Activated CD8-positive, alpha-beta memory T cell treated with anti-CD3 and anti-CD28 coated beads for 48 hours (primary cell): ENCODE measurements at places on chromosomes 11 and 22.

GRCh38 chr11:97201743-97202612 is 812.2 kb downstream of the JRKL start:
- no peak for DNase-seq

- no peak for DNase-seq
These were observed 424.6 kb downstream of the BRD1 start for GRCh38 chr22:49403102-49403501.

DNA sequence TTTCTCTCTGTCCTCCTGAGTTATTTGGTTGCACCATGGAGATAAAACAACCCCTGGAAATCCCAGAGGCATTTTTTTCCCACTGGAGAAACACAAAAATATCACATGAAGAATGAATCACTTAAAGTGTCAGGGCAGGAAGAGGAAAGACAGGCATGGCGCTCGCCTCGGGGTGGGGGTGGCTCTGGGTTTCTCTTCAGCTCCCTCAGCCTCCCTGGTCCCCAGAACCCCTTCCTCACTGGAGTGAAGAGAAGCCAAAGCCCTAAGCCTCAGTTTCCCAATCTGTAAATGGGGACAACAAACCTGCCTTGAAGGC is 938 bp downstream of the SHISAL1 start:
- DNase-seq = no peak

DNA sequence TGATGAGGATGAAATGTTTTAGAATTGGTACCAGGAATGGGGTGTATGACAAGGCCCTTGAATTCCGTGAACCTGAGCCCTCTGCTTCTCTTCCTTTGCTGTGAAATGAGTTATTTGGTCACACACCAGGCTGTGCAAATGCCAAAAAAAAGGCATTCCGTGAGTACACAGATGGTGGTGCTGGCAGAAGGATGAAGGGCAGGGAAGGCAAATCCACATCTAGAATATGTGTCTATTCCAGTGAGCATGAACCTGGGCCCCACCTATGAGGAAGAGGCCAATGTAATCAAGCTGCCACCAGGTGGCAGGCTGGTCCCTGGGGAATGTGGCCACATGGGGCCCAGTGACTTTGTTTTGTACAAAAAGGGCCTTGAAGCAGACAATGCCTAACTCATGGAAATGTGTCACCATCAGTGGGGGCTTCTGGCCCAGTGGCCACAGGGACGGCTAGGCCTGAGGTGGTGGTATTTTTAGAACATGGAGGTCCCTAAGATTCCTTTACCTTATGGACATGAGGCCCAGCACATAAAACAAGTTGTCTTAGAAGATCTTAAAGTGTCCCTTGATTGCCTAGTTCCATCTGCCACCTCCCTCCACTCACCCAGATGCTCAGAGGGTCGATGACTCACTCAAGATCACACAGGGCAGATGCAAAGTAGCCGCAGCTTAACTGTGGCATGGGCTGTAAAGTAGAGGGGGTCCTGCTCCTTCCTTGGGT is 3.9 kb upstream of the RNF215 start:
- peak; percentile 52 for DNase-seq

DNA sequence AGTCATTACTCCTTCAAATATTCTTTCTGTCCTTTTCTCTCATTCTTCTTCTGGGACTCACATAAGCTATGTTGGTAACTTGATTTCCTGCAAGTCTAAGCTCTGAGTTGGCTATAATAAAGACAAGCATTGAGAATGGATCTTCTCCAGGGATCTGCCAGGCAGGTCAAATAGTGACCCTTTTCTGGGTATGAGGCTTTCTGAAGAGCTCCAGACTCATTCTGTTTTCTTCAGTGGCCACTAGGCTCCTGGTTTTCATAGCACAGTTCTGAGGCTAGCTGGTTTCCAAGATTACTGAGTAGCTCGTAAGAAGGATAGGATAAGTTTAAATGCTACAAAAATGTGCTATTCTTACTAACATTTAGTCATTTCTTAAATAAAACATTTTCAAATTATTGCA is 38.3 kb downstream of the TMPRSS5 start:
- no peak for DNase-seq

DNA sequence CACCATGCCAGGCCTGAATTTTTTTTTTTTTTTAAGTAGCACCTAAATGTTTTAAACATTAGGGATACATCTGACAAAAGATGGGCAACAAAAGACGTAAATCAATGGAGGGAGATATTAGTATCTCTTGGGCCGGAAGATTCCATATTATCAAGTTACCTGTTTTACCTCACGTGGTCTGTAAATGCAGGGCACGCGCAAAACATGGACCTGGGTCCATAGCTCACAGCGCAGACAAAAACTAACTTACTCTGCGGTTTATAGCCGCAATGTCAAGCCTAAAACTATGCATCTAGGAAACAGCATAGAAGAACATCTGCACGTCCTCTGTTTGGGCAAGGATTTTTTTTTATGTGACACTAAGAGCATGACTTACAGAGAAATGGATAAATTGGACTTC is 31.5 kb upstream of the PANX2 start:
- DNase-seq = no peak

- DNase-seq = no peak
These were observed 65.5 kb upstream of the SOX6 start for GRCh38 chr11:16421826-16422225.

DNA sequence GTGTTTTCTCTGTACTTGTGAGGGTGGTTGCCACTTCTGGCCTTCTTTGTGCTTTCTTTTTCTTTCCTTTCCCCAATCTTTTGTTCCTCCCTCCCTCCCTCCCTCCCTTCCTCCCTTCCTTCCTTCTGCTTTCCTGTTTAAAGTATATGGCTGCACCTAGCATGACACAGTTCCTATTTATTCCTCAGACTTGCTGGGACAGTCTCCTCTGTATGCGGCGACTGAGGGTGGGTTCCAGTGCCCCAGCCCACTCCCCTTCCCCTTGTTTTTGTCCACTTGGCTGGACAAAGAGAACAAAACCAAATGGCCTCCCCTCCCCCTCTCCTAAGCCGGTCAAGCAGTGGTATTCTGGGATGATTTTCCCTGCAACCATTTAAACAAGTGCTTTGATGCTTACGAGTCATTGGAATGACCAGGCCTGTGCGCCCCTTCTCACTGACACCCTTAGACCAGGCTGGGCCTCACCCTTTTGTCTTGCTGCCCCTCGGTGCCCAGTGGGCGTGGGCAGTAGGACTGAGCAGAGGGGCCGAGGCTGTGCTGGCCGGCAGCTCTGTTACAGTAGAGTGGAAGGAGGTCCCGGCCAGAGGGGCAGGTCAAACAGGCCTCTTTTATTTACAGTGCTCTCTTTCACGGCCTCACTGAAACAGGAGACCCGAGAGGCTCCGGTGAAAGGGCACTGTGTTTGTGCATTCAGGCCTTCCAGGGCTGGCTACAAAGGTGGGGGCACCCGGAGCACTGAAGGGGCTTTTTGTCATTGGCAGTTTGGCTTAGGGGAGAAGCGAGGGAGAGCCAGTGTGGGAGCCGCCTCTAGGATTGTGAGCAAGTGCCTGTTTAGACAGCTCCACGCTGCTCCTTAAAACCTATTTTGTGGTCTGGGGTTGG is 32.2 kb downstream of the ZBTB16 start:
- DNase-seq = no peak

DNA sequence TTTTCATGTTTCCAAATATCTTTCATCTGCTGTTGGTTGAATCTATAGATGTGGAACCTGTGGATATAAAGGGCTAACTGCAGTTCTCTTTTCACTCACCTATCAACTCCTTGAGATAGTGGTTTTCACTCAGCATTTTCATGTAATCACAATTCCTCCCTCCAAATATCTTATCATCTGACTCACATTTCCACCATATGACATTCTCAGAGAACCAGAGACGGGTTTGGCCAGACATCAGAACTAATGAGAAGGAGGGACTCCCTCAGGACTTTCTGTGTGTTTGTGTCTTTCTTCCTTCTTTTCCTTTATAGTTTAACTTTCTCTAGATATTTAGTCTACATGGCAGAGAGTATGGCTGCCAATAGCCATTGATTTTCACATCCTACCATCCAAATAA is 134.8 kb upstream of the DDI1 start:
- DNase-seq = no peak

GRCh38 chr11:20258376-20258895 is 98.2 kb upstream of the DBX1 start:
- DNase-seq = no peak

DNA sequence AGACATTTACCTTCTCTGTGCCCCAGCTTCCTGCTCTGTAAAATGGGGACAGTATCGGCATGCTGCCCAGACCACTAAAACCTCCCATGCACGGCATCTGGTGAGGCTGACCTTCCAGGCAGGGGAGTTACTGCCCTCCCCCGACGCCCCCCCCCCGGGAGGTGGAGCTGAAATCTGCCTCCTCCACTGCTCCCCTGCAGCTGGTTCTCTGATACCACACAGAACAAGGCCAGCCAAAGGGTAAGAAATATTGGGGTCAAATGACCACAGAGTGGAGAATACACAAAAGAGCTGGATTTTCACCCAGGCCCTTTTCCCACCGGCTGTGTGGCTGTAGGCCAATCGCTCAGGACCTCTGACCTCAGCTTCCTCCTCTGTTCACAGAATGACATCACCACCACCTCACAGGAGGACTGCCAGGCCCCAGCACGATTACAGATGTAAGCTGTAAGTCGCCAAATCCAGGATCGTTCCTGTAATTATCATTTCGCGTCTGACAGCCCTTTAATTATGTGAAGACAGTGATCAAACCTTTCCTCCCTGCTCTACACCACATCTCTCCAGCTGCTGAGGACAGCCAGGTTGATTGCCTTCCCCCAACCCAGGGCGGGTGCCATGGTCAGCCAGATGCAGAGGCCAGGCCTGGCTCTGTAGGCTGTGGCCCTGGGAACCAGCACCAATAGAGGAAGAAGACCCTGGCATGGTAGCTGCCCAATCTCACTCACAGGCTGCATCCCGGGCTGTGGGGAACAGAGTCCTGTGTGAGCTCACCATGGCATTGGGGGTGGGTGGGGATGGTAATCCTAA is 35.7 kb upstream of the KLHL35 start:
- DNase-seq = no peak

GRCh38 chr11:113681711-113682413 is 24.2 kb downstream of the TMPRSS5 start:
- no peak for DNase-seq

GRCh38 chr11:21896746-21897602 is 295.9 kb upstream of the ANO5 start:
- DNase-seq = no peak

- no peak for DNase-seq
These were observed 603 bp upstream of the ZFTA start for GRCh38 chr11:63769042-63769713.

DNA sequence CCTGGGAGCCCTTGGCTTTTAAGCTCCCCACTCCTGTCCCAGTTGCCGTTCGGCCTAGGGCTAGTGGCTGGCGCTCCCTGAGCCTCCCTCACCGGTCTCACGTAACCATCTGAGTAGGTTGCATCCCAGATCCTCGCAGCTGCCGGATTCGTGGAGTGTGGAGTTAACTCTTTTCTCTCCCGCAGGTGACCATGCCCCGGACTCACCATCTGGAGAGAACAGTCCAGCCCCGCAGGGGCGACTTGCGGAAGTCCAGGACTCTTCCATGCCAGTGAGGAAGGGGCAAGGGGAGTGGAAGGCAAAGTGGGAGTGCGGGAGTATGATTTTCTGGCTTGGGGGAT is 902 bp downstream of the MUS81 start:
- DNase-seq = no peak

DNA sequence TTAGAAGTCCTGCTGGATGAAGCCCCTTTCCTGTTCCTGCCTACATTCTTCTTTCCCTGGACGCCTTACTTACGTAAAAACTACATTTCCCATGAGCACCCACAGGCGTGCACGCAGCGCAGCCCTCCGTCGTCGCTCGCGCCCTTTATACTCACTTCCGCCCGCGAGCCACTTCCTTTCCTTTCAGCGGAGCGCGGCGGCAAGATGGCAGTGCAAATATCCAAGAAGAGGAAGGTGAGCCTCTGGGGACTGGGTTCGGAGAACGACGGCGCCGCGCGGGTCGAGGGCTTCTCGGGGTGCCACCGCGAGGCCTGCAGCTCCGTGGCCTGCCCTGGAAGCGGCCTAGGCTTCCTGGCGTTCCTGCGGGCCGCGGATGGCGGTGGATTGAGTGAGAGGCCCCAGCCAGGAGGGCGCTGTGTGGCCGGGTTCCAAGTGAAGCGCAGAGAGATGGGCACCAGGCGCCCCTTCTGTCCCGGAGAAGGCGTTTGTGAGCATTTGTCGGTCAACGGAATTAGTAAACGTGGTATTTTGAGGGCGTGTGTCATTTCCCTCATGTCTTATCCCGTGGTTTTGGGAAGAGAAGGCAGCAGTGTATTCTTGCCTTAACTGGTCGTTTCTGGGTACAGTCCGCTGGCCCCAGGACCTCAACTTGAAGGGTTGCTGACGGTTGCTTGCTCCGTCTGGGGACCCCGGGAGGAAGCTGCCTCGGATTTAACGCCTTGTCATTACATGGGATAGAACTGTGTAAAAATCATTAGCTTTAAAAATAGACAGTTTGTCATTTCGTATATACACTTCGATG is at the start of gene RPS3:
Gene RPS3, plus strand, starts transcription at position 175 of the 802 bp plus-strand sequence. Its CDS starts 30 bp downstream, at position 205.
- peak; percentile 80 for DNase-seq

GRCh38 chr11:114478001-114478410 is 38.7 kb downstream of the REXO2 start:
- DNase-seq = no peak
